MG63 (cell line): ENCODE measurements at places on chromosomes 3 and 15. TPM values are rescaled to one million over a fixed set of nuclear protein-coding genes. Genes with fewer than 3 reads are reported as not detected.

GRCh38 chr3:36434687-36435426, 54.6 kb downstream of the STAC start:
- DNase-seq, result no peak

CADM2 gene
- total RNA-seq, result not detected in 2 replicates

RAB11A gene
- total RNA-seq, result 306 and 514 TPM in 2 replicates

DNA sequence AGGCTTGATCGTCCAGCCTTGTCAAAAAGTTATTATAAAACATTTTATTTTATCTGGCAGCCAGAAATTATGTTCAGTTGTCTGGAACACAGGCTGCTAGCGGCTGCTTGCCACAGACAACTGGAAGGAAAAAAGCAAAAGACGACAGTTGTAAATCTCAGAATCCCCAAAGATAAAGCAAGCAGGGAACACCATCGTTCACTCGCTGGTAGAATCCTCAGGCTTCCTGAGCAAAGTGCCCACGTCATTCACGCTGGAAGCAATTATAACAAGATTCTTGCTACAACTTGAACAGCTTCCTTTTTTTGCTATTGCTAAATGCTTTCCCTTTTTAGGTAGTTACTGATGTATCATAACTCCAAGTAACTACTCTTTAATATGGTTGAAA, 33.6 kb downstream of the ADAMTS17 start:
- no peak for DNase-seq

DNA sequence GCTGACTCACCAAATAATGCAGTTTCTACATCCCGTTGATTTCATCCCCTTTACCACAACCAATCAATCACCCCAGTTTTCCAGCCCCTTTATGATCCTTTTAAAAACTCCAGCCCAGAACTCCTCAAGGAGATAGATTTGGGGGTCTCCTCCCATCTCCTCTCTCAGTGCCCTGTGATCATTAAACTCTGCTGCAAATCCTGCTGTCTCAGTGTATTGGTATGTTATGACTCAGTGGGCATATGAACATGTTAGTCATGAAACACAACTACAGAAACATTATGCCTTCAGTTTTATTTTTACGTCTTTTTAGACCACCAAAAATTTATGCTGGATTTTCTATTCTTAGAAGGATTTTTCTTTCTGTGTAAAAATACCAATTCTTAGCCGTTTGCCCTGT, 213.7 kb downstream of the DIPK2A start:
- no peak for DNase-seq
